DMS 273 treated with DMSO at 0.1 percent for 48 hours (cell line): ENCODE measurements at places on chromosomes 6 and 20.

- DNase-seq = peak; percentile 42
Measured at GRCh38 chr20:41003143-41003935, 25.3 kb upstream of the TOP1 start.

DNA sequence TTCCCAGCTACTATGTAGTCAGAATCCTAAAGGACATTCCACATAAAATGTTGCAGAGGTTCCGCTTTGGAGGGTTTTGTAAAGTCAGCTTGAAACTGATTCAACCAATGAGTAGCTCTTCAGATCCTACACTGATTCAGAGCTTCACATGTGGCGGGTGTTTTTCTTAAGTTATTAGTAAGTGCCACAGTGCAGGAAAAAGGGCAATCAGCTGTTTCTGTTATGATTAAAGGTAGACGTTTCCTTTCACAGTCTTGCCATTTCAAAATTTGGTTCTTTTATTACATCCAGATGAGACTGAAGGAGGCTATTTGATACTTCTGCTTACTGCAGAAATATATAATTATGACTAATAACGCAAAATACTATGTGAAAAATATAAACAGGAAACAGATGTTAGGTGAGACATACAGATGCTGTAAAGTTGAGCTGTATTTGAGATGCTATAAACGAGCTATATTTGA, 443.9 kb downstream of the CDKAL1 start:
- no peak for DNase-seq

- DNase-seq = no peak
Measured at GRCh38 chr6:70379473-70380013, 33.8 kb upstream of the FAM135A start.

DNA sequence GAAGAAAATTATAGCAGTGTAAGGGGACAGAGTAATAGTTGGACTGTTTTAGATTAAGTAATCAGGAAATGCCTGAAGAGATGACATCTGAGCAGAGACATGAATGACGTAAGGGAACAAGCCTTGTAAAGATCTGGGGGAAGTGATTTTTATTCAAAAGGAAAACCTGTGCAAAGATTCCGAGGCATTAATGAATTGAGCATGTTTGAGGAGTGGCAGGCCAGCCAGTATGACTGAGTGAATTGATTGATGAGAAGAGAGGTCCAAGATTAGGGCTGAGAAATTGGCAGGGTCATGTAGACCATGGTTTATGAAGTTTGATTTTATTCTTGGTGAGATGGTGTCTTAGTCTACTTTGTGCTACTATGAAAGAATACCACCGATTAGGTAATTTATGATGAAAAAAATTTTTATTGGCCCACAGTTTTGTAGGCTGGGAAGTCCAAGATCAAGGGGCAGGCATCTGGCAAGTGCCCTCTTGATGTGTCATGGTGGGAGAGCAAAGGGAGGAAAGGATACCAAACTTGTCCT, 95.1 kb downstream of the LIN28B start:
- no peak for DNase-seq

- peak; percentile 7 for DNase-seq
Measured at GRCh38 chr6:151765444-151765886, 42.0 kb upstream of the ESR1 start.

- no peak for DNase-seq
Measured at GRCh38 chr6:109477725-109478124, 5.3 kb downstream of the ZBTB24 start.

DNA sequence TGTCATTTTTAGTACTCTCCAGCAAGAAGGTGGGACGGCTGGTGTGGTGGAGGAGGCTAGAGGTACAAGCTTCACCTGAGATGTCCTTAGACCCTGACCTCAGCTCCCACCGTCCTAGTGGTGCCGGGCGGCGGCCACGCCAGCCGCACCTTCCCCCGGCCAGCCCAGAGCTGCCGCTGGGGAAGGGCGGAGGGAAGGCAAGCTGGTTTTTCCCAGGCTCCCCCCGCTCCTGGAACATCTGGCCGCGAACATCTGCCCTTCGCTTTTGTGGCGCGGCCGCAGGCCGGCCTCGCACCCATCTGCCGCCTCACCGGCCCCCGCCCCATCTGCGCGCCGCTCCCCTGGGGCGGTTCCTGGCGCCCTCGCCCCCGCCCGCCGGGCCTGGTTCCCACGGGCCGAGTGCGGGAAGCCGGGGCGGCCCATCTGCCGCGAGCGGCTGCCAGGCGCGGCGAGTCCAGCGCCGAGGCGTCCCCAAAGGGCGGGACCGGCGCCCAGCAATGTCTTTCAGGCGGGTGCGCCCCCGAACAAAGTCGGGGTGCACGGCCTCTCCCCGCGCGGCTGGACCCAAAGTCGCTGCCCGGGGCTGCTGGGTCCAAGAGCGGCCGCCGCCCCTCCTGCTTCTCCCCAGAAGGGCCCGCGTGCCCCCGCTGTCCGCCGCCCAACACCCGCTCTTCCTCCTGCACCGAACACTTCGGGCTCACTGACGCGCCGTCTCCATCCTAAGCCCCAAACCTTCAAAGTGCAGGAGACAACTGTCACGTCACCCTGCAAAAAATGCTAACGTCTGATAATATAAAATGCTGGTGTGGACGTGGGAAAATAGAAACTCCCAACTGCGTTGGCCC, 17.3 kb upstream of the ID1 start:
- DNase-seq = peak; percentile 82

DNA sequence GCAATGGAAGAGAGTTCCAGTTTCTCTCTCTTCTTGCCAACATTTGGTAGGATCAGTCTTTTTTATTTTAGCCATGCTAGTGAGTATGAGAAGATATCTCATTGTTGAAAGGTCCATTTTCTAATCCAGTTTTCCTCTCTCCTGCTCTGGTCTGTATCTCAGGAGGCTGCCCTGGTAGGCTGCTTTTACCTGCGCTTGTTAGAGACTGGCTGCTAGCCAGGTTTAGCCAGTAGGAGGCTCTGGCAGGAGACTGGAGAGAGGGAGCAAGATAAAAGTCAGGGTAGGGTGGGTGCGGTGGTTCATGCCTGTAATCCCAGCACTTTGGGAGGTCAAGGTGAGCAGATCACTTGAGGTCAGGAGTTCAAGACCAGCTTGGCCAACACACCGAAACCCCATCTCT, 68.6 kb upstream of the FOXP4 start:
- no peak for DNase-seq

DNA sequence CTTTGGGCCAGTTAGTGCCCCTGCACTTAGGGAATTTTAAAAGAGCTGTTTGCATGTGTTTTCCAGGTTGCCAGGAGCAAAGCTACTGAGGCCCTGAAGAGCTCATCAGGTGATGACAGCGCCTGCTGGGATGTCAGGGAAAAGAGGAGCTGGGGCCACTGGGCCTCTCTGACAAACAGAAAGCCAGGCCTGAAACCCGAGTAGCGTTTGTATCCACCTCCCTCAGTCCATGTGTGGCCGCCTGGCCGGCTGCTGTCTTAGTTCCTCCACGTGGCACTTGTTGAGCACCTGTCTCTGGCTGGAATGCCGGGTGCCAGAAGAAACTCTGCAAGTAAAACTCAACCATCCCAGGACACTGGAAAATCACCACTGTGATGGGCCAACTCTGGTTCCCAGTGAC, 601.2 kb downstream of the CDH26 start:
- no peak for DNase-seq

DNA sequence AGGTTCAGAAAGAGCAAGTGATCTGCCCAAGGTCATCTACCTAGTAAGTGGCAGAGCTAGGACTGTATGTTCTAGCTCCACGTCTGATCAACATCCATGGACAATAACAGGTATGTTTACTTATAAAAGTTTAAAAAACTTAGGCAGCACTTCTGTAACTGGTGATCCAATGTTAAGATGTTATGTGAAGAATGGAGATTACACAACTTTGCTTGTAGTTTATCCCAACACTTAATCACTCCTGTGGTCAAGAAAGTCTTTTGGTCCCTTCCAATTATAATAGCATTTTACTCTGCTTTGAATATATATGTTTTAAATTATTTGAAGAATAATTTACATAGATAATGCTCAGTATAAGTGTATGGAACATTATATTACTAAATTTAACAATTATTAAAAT, 4.8 kb downstream of the FBXO30 start:
- DNase-seq = no peak

DNA sequence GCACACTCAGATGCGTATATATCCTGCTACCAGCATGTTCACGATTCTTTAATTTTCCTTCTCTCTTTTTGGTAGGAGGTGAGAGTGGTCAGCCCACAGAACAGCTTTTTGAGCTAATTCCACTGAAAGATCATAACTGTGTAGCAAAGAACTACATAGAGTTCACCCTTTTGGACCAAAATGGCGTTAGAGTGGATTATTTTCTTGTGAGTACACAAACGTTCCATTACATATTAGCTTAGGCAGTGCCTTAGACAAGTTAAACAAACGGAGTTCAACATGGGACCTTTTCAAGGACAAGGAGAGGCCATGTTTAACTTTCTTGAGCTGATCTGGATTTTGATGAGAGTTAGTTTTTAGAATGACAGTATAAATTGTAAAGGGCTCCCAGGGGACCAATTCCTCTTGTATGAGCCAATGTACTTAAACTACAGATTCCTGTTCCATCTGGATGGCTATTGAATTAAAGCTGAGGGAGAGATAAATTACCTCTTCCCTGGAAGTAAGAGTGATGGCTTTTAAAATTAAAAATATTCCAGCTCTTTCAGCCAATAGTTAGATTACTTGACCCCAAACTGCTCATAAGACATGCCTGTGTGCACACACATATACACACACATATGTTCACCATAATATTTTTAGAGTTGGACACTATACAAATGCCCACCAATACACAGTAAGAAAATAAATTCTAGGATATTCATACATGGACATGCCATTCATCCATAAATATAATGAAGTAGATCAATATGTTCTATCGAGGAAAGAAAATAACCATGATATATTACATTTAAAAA, 25.6 kb upstream of the ARMH2 start:
- DNase-seq = peak; percentile 20
